ENCODE measurements at places on chromosomes 5 and 9. TPM values are rescaled to one million over a fixed set of nuclear protein-coding genes. Genes with fewer than 3 reads are reported as not detected.

HRH2 gene
- 25.5 TPM for total RNA-seq

FCHO2 gene
- total RNA-seq: 0.92 TPM

EPB41L4A gene
- 1.2 TPM for total RNA-seq

DNA sequence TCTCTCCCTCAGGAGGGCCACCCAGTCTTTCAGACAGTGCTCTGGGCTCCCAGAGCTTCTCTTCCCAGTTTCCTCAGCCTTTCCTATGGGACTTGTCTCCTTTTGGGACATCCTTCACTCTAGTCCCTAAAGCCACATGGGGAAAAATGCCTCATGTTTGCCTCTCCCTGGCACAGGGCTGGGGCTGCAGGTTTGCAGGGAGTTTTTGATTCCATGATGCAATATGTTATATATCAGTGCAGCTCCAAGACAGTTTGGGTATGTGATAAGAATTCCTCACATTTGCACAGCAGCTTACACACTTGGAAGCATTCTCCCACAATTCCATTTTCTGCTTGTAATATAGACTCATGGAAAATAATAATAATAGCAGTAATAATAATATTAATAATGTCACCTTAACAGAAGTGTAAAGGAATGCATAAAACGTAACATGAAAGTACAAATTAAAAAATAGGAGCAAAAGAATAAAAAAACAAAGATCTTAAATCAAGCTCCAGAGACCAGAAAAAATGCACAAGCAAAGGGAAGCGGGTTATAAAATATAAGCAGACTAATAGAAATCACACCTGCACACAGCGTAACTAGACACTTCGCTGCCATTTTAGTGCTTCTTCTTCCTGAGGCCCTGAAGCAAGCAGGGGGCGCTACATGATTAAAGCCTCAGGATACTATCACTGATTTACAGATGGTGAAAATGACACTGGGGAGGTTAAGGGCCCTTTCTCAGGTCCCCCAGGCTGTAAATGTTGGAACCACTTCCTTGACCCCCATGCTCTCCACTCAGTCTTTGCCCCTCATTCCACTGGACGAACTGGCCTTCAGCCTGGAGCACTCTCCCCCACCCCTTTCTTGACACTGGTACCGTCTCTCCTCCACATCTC lies 70.0 kb upstream of the IL17B start:
- no peak for DNase-seq

- no peak for DNase-seq
Observed at GRCh38 chr5:151570512-151571269, 20.4 kb downstream of the FAT2 start.

DNA sequence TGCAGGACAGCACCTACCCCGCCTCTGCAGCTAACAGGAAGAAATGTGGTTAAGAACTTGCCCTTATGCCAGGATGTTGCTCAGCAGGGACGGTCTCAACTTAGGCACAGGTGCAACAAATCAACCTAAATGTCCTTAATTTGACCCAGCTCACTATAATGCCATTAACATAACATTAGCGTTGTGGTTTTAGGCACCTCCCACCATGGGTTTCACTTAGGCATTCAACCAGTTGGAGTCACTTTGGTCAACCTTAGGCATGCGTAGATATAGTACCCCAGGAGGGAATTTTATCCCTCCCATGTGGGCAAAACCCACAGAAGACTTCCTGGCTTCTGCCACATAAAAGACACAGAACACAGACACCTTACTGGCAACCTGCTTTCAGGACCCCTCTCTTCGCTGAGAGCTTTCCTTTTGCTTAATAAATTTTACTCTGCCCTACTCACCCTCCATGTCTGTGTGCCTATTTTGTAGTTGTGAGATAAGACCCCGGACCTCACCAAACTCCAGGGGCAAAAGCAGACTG lies 8.7 kb upstream of the ERAP1 start:
- peak; percentile 69 for DNase-seq

GRCh38 chr5:125267636-125268248 lies 521.3 kb upstream of the ZNF608 start:
- no peak for DNase-seq

GRCh38 chr9:93119953-93120845 lies 13.9 kb downstream of the NINJ1 start:
- peak; percentile 47 for DNase-seq

- DNase-seq: no peak
Observed at GRCh38 chr5:132776131-132776937, 705 bp downstream of the SEPTIN8 start.

NRG2 gene
- not detected for total RNA-seq

FAM221B gene
- total RNA-seq: not detected

DNA sequence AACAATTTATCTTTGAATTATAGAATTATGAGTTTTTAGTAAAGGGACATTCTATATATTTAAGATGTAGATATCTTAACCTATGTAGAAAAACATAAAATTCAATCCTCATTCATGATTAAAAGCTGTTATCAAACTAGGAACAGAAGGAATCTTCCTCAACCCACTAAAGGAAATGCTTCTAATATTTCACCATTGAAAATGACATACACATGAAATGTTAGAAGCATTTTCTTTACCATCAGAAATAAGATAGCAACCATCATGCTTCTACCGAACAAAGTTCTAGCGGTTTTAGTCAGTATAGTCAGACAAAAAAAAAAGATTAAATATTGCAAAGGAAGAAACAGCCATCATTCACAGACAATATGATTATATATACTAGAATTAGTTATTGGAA lies 32.2 kb downstream of the SHOC1 start:
- no peak for DNase-seq

FCN2 gene
- not detected for total RNA-seq

All from activated CD4-positive, alpha-beta T cell treated with anti-CD3 and anti-CD28 coated beads, Interleukin-2, amount 10 ng/mL, durations not matched to agents 7 days and 5 days (primary cell).